ENCODE measurements at places on chromosomes 3 and 15.

GRCh38 chr3:12401208-12401607 lies 83.1 kb upstream of the TSEN2 start:
- DNase-seq: no peak

- no peak for DNase-seq
Observed at GRCh38 chr3:169324452-169324785, 339.1 kb downstream of the MECOM start.

DNA sequence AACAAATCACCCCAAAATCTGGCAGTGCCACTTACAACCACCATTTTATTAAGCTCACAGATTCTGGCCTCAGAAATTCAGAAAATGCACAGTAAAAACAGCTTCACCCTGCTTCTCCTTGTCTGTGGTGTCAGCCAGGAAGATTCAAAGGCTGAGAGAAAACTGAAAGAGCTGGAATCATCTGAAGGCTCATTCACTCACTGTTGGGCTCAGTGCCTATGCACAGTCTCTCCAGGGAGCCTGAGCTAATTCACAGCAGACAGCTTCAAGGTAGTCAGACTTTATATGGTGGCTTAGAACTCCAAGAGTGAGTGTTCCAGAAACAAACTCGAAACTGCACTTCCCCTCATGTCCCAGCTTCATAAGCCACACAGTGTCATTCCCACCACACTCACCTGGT lies 16.5 kb upstream of the PLOD2 start:
- DNase-seq: no peak

DNA sequence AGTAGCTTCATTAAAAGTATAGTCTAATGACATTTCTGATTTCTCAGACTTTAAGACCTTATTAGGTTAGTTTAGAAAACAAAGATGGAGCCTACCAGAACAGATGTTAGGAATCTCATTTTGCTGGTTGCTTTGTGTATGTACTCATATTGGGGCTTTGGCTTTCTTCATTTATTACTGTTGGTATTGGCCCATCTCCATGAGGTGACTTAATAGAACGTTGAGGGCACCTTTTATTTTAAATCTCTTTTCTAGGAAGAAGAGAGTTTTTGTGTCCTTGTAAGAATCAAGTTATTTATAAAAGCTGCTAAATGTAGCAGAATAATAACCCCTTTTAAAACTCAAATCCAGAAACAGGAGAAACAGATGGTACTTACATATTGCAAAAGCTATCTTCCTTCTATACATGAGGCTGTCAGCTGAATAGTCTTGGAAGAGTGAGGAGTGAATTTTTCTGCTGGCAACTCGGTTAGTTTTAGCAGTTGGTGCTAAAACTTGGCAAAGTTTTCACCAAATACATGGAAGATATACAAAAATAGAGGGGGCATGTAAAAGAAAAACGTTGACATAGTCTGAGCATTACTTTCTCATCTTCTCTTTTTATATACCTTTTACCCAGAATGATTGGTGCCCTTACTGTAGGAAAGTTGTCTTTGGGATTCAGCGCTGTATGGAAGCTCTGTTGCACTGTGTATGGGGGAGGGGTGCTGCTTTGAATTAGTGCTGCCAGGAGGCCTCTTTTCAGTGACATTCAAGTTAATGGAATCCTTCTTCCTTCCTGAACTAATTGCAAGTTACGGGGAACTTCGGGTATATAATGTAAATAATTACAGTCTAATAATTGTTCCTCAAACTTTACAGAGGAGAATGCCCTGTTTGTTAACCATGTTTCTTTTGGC lies 35.8 kb downstream of the CTNNB1 start:
- DNase-seq: no peak

DNA sequence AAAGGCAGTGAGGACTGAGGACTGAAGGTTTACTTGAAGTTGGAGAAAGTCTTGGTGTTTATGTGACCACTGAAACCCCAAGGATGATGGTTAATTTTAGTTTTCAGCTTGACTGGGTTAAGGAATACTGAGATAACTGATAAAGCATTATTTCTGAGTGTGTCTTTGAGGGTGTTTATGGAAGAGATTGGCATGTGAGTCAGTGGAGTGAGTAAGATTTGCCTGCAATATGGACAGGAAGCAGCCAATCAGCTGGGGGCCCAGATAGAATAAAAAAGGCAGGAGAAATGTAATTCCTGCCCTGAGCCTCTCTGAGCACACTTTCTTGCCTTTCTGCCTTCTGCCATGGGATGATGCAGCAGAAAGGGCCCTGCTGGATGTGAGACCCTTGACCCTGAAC lies 92.4 kb downstream of the KBTBD8 start:
- no peak for DNase-seq

GRCh38 chr15:39115379-39116057 lies 465.4 kb upstream of the THBS1 start:
- DNase-seq: no peak

DNA sequence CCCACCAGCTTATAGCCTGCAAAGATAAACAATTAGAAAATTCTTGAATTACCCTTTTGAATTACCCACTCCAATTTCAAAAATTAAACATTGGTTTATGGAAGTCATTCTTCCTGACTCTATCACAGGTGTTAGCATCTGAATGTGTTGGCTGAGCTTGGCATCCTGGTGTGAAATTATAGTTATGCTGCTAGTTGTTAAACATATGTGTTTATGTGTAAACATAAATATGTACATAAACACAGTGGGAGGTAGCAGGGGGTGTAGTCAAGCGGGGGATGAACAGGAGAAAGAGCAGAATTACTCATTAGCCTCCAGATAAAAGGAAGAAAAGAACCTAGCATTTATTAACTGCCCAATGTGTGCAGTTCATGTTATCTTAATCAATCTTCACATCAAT lies 530.2 kb downstream of the MCTP2 start:
- DNase-seq: no peak

- DNase-seq: no peak
Observed at GRCh38 chr15:92421976-92422375, 28.3 kb downstream of the ST8SIA2 start.

DNA sequence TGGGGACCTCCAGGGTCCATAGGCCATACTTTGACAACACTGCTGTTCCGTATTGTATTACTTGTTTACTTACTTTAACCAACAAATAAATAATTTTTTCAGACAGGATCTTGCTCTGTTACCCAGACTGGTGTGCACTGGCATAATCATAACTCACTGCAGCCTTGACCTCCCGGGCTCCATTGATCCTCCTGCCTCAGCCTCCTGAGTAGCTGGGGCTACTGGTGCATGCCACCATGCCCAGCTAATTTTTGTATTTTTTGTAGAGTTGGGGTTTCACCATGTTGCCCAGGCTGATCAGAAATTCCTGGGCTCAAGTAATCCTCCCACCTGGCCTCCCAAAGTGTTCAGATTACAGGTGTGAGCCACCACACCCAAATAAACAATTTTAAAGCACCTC lies 64.9 kb upstream of the C15orf39 start:
- DNase-seq: no peak

GRCh38 chr3:196140224-196140623 lies 58.3 kb upstream of the TFRC start:
- DNase-seq: no peak

DNA sequence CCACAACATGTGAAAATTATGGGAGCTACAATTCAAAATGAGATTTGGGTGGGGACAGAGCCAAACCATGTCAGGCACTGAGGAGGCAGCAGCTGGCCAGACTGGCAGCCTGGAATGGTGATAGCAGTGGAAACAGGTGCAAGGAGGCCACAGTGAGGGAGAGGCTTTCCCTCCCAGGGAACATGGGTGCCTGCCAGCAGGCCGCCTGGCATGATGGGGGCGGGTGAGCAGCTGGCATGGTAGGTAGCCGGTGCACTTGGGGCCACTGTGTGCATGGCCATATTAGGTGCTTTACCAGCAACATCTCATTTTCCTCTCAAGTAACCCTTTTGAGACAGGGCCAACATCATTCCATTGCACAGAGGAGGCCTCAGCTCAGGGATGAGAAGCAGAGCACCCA lies 18.3 kb upstream of the MRPS22 start:
- DNase-seq: no peak

GRCh38 chr15:93040288-93041158 lies 48.5 kb downstream of the RGMA start:
- no peak for DNase-seq

DNA sequence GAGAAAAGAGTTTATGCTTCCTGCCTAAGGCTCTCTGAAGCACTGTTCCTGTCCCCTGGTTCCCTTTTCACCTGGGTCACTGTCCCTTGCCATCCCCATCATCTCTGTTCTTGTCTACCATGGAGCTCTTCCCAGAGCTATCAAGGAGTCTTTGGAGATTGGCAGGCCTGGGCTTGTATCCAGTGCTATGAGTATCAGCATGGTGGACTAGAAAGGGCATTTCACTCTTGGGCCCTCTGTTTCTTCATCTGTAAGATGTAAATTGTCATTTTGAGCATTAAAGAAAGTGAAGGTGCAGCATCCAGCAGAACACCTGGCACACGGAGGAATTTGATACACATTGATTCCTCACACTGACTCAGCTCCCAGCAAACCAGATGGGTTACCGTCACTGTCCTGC lies 388.2 kb downstream of the CACNA2D3 start:
- DNase-seq: no peak

- no peak for DNase-seq
Observed at GRCh38 chr15:63596676-63597037, 530 bp upstream of the FBXL22 start.

DNA sequence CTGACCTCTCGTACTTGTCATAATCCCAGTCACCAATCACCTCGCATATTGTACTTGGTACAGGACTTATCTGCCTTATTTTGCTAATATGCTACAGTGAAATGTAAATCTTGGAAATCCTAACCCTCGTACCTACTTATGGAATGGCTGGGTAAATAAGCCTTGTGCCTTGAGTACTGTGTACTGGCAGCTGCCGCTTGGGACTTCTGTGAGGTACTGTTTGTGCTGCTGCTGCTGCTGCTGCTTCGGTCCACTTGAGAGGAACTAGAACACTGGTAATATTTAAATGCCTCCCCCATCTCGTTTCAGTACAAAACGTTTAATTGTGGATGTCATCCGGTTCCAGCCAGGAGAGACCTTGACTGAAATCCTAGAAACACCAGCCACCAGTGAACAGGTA lies 42.5 kb upstream of the CRTC3 start:
- no peak for DNase-seq

DNA sequence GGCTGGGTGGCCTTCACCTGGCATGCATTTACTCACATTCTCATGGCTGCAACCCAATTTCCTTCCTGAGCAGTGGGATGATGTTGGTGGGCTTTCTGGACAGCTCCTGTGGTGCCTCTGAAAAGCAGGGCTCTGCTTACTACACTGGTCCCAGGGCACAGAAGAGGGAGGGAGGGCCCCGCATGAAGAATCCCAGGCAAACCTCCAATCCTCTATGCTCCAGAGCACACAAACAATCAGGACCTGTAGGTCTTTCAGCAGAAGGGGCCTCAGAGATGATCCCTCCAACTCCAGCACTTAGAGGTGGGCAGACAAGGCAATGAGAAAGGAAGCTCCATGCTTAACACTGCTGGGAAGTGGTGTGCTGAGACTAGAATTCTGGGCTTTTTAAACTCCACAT lies 231.7 kb upstream of the ICE2 start:
- no peak for DNase-seq

DNA sequence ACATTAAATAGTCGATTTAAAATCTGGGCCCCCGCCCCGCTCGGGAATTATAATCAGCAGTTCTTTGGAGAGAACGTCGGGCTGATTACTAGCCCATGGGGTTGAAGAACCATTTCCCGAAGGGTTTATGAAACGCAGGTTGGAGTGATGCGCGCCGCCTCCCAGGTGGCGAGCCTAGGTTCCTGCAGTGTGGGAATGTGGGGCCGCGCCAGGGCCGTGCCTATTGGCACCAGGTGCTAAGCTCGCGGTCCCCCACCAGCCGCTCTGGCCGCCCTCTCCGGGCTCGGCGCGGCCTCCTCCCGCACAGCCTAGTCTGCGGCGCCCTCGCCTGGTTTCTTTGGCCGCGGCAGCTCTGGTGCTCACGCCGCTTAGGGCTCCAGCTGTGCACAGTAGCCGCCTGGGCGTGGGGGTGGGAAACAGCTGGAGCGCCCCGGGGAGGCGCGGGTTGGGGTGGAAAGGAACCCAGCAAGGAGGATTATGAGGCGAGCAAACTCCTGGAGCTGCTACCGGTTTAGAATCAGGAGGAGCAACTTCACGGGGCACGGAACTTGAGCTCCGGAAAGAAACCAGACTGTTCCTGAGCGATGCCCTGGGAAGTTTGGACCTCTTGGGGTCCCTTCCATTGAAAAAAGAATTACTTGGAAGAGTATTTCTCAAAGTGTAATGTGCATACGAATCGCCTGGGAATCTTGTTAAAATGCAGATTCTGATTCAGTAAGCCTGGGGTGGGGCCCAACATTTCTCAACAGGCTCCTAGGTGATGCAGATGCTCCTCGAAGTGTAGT lies 5.6 kb upstream of the MECOM start:
- peak; percentile 44 for DNase-seq

GRCh38 chr3:172136330-172136729 lies 97.0 kb downstream of the FNDC3B start:
- DNase-seq: no peak

DNA sequence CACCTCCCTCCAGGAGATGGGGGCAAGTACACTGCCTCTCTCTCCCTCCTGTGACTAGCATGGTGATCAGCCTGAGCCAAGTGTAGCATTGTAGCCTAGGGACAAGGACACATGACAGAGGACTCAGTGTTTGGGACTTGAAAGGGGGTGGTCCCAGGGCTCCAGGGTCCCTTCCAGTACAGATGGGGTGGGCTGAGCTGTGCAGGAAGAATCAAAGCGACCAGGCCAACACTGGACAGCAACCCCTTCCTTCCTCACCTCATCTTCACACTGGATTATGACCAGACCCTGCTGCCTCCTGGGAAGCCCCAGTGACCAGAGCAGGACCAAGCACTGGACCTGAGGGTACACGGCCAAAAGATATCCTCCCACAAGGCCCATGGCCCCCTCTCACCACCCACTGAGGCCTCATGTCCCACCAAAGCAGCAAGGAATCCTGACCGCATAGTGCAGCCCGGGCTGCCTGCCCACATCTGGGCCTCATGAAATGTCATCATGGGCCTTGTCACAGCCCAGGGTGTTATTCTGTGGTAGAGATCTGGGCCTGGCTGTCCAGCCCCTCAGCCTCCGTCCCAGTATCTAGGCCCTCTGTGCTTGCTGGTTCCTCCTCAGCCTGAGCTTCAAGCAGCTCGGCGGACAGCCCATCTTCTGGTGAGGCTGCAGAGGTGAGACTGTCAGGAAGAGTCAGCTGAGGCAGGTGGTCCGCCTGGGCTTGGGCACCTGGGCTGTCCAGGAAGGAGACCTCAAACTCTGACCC lies 9.5 kb downstream of the GORASP1 start:
- DNase-seq: no peak

DNA sequence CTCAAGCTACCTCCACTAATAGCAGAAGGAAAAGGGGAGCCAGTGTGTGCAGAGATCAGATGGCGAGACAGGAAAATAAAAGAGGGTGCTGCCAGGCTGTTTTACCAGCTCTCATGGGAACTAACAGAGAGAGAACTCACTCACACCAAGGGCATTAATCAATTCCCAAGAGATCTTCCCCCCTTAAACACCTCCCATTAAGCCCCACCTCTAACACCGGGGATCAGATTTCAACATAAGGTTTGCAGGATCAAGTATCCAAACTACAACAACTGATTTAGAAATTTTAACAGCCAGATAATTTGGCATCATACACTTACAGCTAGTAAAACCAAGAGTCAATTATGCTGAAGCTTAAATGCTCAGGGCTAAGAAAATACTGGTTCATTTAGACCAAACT lies 18.9 kb downstream of the CD200 start:
- no peak for DNase-seq

- no peak for DNase-seq
Observed at GRCh38 chr3:164186095-164186494, 892.2 kb downstream of the SI start.
